ENCODE measurements at places on chromosomes 5 and 9.

DNA sequence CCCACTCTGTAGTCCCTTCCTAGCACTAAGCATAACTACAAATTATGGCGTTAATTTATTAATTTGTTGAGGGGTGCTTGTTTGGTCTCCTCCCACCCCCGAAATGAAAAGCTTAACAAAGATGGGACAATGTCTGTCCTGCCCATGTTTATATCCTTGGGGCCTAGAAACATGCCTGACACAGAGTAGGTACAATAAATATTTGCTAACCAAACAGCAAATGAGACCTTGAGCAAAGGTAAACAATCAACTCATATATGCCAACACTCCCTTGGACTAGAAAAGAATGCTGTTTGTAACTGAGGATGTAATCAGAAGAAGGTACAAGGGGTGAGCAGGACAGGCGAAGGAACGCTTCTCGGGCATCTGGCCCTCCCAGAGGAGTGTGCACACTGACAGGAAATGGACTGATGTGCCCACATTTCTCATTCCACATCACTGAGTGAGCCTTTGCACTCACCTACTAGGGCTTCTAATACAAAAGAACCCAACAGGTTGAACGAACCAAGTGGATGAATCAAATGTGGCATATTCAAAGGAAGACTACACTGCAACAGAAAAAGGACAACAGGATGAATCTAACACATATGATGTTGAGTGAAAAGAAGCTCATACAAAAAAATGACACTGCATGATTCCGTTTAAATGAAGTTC lies 66.8 kb downstream of the MED27 start:
- no peak for DNase-seq

GRCh38 chr9:115668521-115668920 lies 485.1 kb upstream of the PAPPA start:
- DNase-seq = no peak

DNA sequence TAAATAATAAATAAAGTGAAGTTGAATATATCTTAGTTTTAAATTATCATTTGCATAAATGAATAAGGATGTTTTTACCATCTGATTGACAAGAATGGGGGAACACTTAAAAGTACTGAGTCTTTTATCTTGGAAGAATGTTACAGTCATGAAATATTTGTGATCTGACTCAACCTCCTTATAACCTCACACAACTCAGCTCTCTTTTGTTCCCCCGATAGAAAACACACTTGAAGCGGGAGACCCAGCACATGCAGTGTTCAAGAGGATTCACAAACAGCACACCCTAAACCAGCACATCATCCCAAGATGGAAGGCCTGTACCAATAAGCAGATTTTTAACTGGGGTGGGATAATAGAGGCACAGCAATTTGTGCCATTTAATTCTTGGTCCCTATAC lies 15.5 kb downstream of the BAAT start:
- no peak for DNase-seq

DNA sequence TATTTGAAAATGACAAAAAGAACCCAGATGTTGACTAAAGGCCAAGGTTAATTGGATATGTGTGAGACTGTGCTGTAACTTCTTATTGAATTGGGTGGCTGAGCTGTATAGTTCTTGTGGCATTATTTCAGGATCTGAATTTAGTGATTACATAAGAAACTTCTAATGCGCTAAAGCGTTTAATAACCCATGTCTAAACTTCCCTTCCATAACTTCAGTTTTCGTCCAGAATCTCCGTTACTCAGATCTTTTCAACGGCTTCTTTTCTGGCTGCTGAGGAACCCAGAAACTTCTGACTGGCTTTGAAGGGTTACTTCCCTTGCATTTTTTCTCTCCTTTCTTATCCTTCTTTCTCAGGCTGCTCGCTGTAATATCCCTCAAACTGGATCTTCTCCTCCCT lies 28.1 kb upstream of the C9orf72 start:
- DNase-seq = no peak

DNA sequence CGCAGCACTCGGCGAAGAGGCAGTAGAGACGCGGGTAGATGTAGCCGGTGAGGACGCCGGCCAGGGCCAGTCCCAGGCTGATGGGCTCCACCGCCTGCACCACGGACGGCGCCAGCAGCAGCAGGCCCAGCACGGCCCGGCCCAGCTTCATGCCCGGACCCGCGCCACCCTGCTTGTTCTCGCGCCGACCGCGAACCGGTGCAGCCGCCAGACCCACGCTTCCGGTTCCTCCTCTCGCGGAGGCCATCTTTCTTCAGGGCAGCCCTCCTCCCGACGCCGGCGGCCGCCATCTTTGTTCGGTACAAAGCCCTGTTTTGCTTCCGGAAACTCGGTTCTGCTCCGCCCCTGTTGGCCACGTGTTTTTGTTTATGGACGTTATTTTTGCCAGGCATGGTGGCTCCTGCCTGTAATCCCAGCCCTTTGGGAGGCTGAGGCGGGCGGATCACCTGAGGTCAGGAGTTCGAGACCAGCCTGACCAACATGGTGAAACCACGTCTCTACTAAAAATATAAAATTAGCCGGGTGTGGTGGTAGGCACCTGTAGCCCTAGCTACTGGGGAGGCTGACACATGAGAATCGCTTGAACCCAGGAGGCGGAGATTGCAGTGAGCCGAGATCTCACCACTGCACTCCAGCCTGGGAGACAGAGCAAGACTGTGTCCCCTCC lies at the start of gene TOR1A:
Gene TOR1A (minus strand): TSS at position 202 of the 667 bp plus-strand sequence. CDS start 51 bp downstream, at position 151.
- peak; percentile 67 for DNase-seq

- DNase-seq = no peak
Measured at GRCh38 chr5:67353500-67354450, 157.2 kb upstream of the CD180 start.

- DNase-seq = no peak
Measured at GRCh38 chr5:148825716-148826052, 727 bp upstream of the ADRB2 start.

DNA sequence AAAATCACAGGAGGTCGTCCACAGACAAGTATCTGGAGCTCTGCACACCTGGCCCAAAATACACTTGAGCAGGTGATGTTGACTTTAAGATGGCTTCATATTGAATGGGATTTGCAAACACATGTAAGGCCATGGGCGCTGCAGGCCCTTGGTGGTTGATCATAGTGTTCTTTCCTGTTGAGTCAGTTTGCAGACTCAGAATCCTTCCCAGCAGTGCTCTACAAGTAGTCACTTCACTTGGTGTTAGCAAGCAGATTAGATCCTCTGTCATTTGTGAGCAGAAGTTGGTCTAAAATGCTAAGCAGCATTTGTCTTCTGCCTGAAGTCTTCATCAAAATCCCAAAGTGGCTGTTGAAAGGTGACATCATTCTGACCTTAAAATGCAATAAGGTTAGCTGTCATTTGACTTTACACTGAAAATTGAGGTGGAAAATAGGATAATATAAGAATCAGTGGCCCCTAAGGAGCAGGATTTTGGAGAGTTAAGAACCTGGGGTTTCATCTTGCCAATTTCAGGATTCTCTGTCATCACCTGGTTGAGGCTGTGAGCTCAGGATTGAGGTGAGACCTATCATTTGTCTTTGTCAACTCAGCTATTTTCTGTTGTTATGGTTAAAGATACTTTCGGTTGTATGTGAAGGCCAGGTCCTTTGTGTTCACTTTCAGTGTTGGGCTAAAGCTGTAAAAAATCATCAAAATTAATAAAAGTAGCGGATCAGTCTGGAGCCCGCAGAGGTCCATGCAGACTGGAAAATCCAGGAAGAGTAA lies 114.5 kb downstream of the LRRC70 start:
- DNase-seq = no peak

- DNase-seq = no peak
Measured at GRCh38 chr5:34791761-34792244, 47.2 kb upstream of the TTC23L start.

DNA sequence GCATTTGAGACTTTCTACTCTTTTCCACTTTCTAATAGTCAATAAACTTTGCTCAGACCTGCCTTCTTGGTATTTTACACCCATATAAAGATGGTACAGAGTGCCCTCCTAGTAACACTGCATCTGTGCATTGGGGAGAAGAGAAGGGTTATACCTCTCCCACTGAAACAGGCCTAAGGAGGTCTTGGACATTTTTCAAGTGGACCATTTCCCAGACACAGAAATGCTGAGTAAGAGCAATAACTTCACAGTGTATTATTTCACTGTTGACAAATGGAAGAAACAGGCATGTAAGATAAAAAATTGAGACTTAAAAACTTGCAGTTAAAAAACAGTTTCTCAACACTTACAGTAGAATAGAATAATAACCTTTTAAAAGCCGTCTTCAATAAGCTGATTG lies 1224.0 kb upstream of the CDH18 start:
- no peak for DNase-seq

DNA sequence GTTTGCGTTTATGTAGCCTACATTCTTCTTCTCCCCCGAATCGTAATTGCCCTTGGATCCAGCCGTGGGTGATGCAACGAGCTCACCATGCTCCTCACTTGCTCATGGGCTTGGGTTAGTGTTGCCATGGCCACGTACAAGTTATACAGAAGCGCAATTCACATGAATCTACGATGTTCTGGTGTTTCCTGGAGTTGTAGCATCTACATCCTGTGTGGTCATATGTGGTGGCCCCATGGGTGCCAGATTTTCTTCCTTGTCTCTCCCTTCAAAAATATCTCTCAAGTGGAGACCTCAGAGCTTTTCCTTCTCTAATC lies 115.3 kb downstream of the TLE4 start:
- no peak for DNase-seq

GRCh38 chr5:151244206-151244605 lies 8.8 kb upstream of the GM2A start:
- DNase-seq = no peak

- no peak for DNase-seq
Measured at GRCh38 chr5:112697833-112698232, 39.9 kb upstream of the APC start.

GRCh38 chr9:21160178-21160577 lies 6.3 kb downstream of the IFNA21 start:
- DNase-seq = no peak

DNA sequence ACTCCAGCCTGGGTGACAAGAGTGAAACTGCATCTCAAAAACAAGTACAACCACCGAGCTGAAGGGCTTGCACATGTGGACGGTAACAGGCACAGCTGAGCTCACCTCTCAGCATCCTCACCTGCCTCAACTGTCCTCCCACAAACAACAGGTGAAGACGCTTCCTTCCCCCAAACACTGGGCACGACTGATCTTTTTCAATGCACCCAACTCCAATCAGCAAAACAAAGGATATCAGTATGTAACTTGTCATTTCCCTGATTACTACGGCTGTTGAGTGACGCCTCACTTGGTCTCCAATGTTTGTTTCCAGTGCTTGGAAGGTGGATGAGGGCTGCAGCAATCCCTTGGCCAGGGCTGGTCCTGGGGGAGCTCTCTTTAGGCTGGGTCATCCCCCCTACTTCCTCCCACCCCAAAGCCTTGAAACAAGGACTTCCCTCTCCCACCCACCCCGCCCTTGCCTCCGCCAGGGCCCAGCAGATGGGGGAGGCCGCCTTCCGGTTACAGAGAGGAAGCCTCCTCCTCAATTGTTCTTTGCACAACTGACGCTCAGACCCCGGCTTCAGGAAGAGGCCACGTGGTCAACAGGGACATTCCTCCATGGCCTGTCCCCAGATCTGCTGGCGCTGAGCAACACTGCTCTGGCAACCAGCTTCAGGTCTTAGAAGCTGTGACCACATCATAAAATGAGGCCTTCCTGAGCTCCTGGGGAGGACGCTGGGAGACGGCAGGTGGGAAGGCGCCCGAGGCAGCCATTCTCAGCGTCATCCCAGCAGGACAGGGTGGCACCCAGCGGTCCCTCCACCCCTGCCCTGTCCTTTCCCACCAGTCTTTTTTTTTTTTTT lies 5.9 kb downstream of the FAM78A start:
- DNase-seq = no peak

DNA sequence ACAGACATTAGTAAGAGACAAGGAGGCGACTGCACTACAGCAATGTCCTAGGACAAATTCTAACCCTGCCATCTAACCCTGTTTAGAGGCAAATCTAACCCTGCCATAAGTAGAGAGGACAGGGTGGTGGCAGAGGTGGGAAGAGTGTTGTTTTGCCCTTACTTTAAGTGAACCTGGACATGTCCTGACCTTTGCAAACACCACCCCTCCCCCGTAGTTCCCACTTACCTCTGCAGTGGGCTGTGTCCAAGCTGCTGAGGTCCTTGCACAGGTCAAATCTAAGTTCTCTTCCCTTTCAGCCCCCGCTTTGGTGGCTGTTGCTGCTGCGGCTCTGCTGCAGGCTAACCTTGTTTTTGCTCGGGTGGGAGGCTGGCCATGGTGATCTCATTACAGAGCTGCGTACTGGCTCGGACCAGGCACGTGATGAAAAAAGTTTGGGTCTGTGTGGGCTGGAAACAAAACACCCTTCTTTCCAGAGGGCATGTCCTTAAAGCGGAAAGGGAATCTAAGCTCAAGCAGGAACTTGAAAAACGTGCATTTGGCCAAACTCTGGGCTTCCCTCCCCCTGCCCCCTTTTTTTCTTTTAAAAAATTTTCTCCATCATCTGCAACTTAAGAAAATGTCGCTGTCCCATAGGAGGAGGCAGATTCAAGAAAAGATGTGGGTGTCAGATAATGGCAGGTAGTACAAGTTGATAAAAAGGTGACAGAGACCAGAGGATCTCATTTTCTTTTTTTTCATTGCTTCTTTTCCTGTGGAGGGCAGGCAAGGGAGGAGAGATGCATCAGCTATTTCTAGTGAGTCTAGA lies at the start of gene FAXDC2:
Gene FAXDC2 (minus strand): TSS at position 349 of the 808 bp plus-strand sequence. CDS start 12,425 bp downstream, outside the sequence.
- DNase-seq = no peak

DNA sequence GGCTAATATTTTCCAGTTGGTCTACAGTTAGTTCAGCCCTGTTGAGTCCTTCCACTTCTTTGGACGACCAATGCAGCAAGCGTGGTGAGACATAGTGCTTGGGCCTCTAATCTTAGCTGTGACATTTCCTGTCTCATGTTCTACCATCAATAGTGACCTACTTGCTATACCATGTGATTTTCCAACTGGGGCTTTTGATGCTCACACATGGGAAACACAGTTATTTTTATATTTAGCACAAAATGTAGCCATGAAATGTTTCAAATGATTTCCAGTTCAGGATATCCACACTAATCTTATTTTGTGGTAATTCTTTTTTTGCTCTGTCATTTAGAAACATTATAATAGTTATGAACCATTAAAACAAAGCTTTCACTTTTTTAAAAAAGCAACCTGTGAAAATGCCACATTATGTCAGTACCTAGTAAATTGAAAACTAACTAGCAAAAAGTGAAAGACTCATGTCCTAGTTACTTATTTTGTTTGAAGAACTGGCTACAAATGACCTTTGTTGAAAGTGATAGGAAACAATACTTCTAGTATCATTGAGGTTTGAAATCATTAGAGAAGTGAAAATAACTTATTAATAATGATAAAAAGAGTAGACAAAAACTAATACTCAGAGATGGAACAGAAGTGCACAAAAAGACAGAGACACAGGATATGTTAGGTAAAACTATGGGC lies 18.3 kb downstream of the MARCHF3 start:
- no peak for DNase-seq

DNA sequence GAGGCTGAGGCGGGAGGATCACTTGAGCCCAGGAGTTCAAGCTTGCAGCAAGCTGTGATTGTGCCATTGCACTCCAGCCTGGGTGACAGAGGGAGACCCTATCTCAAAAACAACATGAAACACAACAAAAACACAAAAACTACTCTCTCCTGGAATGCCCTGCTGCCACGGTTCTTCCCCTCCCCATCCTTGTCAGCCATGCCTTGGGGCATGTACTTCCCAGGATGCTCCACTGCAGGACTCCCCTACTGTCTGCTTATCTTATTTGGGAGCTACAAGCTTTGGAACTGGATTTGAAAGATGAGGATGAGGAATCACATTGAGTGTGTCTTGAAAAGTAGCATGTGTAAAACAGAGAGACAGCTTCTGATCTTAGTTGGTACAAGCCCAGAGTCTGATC lies 40.1 kb upstream of the KIAA1958 start:
- no peak for DNase-seq

Data from keratinocyte (primary cell).